AML-193 (cell line): ENCODE measurements at places on chromosomes 5 and 9.

DNA sequence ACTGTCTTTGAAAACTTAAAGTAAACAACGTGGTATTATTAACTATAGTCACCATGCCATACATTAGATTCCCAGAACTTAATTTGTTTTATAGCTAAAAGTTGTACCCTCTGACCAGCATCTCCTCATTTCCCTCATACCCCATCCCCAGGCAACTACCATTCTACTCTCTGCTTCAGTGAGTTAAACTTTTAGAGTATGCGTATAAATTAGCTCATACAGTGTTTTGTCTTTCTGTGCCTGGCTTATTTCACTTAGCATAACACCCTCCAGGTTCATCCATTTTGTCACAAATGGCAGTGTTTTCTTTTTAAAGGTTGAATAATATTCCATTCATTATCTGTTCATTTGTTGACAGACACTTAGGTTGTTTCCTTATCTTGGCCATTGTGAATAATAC lies 14.2 kb downstream of the COMMD10 start:
- DNase-seq: no peak

GRCh38 chr9:88536951-88537760 lies 2.2 kb downstream of the NXNL2 start:
- no peak for DNase-seq

GRCh38 chr9:126842220-126842842 lies 18.1 kb upstream of the ZBTB34 start:
- DNase-seq: no peak

DNA sequence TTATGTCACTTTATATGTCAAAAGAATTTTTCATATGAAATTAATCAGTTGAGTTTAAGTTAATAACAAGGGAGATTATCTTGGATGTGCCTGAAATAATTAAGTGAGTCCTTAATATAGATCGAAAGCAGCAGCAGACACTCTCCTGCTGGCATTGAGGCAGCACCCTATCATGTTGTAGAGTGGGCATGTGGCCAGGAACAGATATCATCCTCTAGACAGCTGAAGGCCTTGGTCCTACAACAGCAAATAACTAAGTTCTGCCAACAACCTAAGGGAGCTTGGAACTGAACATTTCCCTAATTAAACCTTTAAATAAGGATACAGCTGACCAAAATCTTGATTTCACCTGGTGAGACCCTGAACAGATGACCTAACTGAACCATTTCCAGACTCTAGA lies 25.8 kb upstream of the UGT3A1 start:
- no peak for DNase-seq

- no peak for DNase-seq
Measured at GRCh38 chr5:121982893-121983285, 21.1 kb downstream of the SRFBP1 start.
